ENCODE measurements at places on chromosomes 7 and 10.
A peak's percentile ranks its signal among the peaks of the same experiment; 100 is the strongest.

DNA sequence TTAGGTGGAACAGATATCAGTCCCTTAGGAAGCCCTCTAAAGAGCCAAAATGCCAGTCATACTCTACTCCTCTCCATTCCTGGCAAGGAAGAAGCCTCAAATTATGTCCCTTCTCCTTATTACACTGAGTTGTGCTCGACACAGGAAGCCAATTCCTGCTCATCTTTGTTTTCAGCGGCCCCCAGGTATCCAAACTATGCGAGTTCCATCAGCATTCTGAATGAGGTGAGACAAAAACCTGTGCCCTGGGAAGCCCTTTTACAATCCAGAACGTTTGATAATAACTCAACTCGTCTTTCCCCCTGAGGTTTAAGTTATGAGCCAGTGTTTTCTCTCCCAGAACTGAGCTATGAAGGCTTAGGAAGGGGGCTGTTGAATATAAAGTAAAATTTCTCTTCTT is 580.5 kb downstream of the NXPH1 start:
- DNase-seq, result no peak

GRCh38 chr10:125233726-125234125 is 73.4 kb upstream of the CTBP2 start:
- no peak for DNase-seq

DNA sequence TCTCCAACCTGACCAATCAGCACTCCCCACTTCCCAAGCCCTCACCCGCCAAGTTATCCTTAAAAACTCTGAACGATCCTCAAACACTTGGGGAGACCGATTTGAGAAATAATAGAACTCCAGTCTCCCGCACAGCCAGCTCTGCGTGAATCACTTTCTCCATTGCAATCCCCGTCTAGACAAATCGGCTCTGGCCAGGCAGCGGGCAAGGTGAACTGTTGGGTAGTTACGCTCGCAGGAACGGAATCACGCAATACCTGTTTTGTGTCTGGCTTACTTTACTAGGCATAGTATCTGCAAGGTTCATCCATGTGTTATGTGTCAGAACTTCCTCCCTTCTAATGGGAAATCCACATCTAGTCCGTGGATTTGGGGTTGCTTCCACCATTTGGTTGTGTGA is 271.7 kb downstream of the ZMYND11 start:
- DNase-seq, result no peak

GRCh38 chr7:36523371-36524101 is 133.9 kb downstream of the ANLN start:
- no peak for DNase-seq

GRCh38 chr7:21642422-21642821 is 99.6 kb downstream of the DNAH11 start:
- no peak for DNase-seq

GRCh38 chr7:43495572-43495971 is 87.3 kb upstream of the STK17A start:
- no peak for DNase-seq

GRCh38 chr7:35553519-35553918 is 141.4 kb downstream of the HERPUD2 start:
- no peak for DNase-seq

DNA sequence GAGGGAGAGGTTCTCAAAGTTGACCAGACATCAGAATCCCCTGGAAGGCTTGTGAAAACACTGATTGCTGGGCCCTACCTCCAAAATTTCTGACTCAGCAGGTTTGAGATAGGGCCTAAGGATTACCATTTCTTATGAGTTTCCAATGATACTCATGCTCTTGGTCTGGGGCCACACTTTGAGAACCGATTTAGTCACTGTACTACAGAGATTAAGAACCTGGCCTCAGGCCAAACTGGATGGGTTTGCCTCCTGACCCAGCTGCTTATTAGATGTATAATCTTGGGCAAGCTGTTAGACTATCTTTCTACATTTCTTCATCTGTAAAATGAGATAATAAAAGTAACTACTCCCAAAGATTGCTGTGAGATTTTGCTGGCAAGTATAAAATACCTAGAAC is 77.1 kb upstream of the SCIN start:
- DNase-seq, result no peak

DNA sequence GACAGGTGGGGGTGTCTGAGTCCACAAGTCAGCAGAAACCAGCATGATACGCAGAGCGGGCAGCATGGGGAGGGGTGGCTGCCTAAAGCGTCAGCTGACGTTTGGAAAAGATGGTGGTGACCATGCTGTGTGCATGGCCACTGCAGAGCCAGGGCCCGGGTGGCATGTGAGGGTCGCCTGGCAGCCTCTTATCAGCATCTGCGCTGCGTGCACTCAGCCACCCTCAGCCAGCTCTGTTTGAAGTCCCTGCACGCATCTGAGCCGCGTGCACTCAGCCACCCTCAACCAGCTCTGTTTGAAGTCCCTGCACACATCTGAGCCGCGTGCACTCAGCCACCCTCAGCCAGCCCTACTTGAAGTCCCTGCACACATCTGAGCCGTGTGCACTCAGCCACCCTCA is 61.5 kb downstream of the WDR37 start:
- DNase-seq, result no peak

- DNase-seq, result no peak
Observed at GRCh38 chr10:82072124-82072523, 197.1 kb downstream of the NRG3 start.

DNA sequence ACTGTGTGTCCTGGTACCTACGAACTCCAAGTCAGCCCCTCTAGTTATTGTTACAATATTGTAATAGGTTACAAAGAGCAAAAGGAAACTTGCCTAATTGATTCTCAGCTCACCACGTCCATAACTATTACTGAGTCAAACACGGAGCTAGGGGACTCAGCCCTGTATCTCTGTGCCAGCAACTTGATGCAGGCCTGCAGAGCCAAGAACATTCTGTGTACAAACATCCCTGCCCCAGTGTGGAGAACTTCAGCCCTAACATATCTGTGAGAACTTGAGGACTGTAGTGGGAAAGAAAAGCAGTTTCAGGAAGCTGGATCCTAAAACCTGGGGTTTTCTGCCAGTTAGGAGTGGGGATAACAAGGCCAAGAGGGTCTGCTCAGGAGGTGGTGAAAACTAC is 114.9 kb upstream of the PRSS58 start:
- DNase-seq, result no peak

- no peak for DNase-seq
Observed at GRCh38 chr7:46811529-46811928, 770.4 kb downstream of the TNS3 start.

DNA sequence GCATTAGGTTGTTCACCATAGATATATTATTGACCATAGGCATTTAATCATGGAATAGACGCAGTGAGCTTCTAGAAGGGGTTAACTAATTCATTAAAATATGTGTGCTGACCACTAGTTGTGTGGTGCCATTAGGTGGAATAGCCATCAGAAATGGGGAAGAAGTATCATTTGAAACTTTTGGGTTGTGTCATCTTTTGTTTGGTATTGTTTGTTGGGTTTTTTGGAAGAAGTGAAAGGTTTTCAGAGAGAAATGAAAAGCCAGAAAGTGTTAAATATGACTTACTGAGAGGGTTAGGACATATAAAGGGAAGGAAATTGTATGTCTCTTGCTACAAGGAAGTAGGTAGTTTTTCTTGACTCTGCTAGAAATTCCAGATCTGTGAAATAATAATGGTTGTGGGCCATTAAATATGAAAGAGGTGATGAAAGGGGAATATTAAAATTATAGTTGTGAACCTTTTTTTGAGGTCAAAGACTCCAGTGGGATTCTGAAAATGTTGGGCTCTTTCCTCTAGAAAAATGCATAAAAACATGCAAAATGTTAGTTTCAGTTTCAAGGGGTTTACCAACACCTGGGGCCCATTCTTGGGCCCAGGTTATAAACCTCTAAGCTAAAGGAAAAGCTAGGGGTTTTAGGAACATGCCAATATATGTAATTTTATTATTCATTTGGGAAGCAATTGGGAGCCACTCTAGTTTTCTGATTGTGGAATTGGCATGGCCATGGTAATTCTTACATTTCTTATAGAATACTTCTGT is 348.5 kb downstream of the BBS9 start:
- DNase-seq, result no peak

- no peak for DNase-seq
Observed at GRCh38 chr10:128377988-128378387, 251.8 kb upstream of the MKI67 start.

DNA sequence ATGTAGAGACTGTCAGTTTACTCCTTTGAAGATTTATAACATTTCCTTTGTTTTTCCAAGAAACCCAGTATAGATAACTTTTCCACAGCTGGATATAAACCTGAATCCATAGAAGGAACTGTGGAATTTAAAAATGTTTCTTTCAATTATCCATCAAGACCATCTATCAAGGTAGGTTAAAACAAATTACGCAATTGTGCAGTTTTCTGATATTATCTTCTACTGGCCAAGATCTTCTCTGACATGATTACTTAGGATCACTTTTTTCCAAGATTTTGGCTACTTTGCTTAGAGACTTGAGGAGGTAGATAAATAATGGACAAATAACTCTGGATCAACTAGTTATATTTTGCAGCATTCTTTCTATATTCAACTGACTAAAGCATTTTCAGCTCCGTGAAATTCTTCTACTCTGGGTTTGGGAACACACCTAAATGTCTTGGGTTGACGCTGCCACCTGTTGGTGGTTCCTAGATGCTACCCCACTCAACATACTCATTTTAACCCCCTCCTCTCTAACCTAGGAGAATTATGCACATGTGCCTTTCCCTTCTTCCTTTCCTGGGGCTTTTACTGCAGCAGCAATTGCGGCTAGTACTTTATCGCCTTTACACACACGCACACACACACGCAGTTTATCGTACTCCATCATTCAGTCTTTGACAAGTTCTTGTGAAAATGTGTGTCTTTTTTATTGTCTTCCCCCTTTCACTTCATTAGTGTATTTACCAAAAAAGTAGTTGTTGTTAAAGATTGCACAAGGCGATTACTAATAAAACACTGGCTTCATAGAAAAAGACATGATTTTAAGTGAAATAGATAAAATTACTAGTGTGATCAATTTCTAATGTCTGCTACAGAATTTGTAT is 32.7 kb downstream of the ABCB5 start:
- peak; percentile 64 for DNase-seq

DNA sequence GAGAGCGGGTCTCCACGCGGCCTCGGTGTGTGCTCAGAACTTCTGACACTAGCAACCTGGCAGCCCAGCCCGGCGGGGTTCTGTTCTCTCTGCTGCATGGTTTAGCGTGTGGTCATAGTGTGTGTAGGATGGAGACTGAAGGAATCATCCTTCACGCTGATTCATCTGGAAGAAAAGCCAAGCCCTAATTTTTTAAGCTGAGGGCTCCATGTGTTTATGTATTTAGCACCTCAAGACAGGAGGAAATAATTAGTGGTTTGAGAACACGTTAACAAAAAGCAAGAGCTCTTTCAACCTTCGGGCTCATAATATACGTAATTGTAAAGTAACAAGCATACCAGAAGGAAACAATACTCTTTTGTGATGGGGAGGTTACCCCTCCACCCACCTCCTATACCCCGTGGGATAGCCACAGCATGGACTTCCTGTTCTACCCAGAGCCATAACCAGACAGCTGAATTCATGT is 504.6 kb upstream of the MKI67 start:
- no peak for DNase-seq

DNA sequence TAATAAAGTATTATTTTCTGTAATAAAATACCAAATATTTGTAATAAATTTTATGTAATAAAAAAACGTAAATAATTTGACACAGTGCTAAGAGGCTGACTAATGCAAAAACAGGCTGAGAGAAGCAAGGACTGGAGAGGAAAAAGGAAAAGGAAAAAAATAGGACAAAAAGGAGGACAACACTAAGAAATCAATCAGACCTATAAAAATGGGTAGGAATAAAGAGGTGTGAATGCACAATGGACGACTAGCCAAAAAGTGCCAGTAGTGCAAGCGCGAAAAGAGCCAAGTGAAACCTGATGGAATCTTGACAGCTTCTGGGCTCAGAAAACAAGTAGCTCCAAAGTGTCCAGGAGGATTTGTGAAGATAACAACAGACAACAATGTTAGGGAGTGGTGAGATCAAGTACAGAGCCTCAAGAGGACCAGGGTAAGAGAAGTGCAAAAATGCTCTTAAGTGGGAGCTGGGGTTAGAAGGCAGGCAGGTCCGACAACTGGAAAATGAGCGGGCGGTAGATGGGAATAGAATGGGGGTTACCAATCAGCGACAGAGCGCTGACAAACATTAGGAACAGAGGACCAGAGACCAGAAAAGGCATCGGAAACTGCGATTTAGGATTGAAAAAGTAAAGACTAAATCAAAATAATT is 1.2 kb downstream of the BRAF start:
- DNase-seq, result peak; percentile 8

DNA sequence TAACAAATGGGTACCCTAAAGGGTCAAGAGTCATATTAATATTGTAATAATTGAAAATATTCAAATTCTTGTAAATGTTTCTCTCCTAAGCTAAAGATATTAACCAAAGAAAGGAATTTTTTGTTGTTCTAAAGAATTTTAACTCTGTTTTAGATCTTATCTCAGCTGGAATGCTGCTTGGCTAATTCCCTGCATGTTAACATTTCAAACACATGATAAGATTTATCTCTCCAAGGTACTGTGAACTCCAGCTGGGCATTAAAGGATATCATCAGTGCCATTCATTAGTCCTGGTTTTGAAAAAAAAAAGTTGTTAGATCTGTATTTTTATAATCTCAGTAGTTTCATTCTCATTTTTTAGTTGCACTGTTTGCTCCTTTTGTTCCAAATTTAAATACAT is 76.9 kb downstream of the MAPK8 start:
- peak; percentile 45 for DNase-seq

- DNase-seq, result no peak
Observed at GRCh38 chr7:143435266-143435665, 8.0 kb upstream of the TAS2R60 start.

DNA sequence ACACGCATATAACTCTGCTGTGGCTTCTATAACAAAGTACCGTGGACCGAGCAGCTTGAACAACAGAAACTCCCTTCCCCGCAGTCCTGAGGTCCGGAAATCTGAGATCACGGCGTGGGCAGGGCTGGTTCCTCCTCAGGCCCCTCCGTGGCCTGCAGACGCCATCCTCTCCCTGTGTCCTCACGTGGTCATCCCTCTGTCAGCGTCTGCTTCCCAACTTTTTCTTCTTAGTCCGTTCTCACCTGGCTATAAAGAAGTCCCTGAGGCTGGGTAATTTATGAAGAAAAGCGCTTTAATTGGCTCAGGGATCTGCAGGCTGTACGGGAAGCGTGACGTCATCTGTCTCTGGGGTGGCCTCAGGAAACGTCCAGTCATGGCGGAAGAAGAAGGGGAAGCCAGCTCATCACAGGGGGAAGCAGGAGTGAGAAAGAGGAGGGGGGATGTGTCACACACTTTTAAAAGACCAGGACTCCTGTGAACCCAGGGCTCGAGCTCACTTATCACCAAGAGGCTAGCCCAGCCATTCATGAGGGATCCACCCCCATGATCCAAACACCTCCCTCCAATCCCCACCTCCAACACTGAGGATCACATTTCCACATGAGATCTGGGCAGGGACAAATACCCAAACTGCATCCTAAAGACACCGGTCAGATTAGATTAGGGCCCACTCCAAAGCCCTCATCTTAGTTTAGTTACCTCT is 91.2 kb upstream of the INSIG1 start:
- no peak for DNase-seq

DNA sequence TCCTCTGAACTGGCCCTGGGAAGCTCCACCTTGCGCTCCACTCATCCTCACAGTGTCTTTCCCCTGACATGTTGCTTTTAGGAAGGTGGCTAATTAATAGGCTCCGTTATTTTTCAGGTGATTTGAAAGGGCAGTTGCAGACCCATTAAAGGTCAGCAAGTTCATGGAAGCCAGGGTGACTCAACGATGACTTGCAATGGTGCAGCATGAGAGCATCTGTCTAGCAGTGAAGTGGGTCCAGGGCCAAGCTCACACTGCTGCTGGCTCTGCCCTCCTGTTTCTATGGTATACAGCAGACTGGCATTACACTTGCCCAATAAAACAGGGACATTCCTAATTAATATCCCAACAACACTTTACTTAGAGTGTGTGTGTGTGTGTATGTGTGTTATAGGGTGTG is 68.8 kb upstream of the WDR11 start:
- DNase-seq, result no peak
